Activated CD4-positive, alpha-beta memory T cell treated with anti-CD3 and anti-CD28 coated beads, Interleukin-2, amount 10 ng/mL, durations not matched to agents 7 days and 5 days (primary cell): ENCODE measurements at places on chromosomes 6 and 20.

DNA sequence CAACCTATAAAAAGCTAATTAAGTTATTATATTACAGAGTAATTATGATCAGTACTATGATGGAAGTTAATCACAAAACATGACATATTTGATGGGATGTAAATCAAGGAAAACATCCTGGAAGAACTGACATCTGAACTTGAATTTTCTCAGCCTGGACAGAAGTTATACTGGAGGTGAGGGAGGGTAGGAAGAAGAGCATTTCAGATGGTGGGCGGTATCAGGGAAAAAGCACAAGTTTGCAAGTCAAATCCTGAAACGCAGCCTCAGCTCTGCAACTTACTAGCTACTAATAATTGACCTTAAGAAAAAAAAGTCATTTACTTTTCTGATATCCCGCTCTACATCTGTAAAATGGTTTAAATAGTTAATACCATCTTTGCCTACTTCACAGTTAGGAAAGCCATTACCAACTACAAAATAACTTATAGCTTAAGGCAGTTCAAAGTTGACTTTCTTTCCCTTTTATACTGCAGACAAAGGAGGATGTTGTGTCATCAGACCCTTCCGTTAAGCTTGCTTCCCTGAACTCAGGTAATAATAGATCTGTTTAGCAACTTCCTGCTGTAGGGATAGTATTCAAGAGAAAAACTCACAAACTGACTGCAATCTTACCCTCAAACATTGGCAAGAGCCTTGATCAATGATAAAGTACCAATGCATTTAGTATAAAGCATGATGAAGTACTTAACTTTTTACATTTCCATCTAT, 21.0 kb downstream of the NOL7 start:
- DNase-seq, result no peak

DNA sequence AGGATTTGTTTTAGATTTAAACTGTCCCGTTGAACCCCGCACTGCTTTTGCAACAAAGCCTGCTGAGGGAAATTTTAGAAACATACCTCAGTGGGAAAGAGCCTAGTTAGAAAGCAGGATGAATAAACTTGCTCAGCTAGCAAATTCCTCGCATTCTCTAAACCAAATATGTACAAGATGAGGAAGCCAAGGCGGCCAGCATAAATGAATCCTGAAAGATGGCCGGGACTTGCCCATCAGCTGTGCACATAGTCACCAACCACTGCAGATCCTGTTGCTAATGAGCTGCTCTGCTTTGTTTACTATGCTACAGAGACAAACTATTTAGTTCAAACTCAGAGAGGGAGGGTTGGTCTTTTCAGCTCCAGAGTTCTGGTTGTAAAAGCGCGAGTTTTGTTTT, 49.0 kb downstream of the TMEM170B start:
- no peak for DNase-seq

- no peak for DNase-seq
Observed at GRCh38 chr6:158270389-158271127, 41.7 kb upstream of the TULP4 start.

DNA sequence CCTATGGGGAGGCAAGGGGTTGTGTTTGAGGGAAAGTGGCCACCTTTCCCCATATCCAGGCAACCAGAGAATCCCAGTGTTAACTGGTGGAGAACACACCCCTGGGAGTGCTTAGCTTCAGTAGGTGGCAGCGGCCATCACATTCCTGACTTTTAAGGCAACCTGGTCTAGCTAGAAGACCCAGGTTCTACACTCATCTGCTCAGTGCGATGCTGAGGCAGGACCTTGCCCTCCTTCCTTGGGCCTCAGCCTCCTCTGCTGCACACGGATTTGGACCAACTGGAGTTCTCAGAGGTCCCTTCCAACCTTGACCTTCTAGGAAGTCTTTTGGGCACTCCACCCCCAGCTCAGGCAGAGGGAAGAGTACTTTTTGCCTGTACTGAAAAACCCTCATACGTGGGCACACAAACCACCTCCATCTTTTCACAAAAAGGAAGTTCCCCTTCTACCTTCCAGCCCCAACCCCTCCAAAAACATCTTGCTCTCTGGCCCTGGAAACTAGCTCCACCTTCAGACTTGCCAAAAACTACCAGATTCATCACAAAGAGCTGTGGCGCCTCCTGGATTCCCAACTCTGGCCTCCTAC, 2.9 kb downstream of the CCND3 start:
- no peak for DNase-seq

DNA sequence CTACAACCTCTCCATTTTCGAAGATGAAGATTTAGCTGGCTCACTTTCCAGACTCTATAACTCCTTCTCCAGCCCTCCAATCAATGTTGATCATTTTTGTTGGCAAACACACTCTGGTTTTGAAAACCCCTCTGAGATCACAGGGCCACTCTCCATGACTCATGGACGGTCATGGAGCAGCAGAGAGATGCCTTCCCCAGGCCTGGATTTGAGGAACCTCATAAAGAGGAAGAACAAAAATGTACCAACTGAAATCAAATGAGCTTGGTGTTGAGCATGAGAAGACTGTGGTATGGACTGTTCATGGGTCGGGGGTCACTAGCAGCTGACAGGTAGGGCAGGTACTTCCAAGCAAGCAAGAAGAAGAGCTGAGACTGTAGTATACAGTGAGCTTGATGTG, 112.8 kb upstream of the INSM1 start:
- no peak for DNase-seq

DNA sequence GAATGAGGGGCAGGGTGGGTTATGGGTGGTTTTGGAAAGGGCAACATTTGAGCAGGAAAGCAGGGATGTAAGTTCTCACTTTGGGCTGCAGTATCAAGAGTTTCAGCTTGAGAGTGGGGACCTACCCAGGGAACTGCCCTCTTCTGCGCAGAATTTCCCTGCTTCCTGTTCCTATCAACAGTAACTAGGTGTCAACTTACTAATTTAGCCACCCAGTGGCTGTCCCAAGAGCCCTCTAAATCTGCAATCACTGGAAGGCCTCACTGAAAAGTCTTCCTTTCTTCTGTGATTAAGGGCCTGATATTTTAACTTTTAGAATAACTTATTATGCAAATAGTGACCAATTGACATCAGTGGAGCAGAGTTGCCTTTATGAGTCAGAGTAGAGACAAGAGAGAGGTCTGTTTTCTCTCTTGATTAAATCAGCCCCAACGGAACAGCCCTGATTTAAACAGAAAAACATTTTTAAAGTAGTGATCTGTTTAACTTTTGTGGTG, 118.2 kb upstream of the RIPOR2 start:
- DNase-seq, result no peak

DNA sequence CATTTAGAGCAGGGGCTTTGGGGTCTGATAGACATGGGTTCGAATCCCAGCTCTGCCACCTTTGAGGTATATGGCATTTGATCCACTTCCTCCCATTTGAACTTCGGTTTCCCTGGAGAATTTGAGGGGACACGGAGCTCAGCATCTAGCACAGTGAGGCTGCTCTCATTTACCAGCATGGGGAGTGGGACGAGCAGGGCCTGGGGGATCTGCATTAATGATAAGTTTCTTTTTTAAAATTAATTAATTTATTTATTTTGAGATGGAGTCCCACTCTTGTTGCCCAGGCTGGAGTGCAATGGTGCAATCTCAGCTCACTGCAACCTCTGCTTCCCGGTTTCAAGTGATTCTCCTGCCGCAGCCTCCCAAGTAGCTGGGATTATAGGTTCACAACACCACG, 52.6 kb downstream of the VSTM2L start:
- DNase-seq, result no peak

DNA sequence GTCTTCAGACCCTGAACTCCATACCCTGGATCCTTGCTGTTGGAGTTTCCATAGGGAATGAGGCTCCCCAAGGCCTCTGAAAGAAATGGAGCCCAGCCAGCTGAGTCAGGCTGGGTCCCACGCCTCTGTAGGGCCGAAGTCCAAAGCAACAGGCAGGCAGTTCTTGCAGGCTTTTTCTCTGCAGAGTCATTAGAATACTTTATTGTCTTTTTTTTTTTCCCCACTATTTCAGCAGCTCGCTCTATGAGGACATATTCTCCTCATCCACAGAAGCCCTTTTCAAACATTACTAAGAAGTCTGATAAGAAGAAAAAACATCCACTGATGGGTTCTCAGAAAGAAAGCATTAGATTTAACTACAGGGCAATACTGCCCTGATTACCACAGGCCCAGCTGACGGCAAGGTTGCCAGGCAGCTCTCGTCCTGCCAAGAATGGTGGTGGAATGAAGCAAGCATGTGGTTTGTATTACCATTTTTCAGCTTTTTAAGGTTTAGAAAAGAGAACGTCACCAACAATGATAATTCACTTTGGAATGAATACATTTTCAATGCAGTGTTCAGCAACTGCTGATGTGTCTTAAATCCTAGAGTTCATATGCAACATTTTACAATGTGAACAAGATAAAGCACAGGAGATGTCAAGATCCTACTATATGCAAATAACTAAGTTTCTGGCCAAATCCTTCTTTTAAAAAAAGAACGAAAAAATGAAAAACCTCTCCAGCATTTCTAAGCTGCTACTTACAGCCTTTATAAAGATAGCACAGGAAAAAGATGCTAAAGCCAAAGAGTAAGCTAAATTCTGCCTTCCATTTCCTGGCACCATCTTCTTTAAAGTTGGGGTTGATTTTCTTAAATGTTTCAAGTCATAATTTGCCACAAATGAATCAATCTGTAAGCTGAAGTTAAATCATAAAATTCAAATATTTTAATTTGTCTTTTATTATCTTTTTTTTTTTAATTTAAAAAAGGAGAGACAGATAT, 223.6 kb upstream of the CITED2 start:
- DNase-seq, result no peak

- no peak for DNase-seq
Observed at GRCh38 chr6:31829633-31830283, 2.2 kb downstream of the HSPA1B start.

DNA sequence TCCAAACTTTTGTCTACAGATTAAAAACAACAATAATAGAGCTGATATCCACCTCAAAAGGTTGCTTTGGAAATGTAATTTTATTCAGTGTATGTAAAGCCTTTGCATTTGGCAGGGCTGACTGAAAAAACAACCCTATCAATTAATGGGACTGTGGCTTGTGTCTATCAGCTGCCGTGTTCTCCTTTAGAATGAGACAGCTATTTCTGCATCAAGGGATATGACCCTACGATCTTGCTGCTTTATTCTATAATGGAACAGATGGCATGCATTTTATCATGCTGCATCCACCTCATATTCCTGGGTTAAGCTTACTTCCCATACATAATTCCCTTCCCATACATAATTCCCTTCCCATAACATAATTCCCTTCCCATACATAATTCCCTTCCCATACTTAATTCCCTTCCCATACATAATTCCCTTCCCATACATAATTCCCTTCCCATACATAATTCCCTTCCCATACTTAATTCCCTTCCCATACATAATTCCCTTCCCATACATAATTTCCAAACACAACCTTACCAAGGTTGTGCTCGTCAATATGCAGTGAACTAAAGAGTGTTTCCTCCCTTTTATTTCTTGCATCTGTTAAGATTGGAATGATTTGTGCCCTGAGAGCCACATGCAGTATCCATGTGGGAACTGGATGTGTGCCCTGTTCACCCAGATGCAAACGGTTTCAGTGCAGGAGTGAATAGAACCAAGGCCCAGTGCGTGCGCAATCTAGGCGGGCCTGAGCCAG, 26.8 kb downstream of the SERPINB6 start:
- no peak for DNase-seq

- DNase-seq, result no peak
Observed at GRCh38 chr20:16040742-16041141, 532.5 kb downstream of the KIF16B start.

DNA sequence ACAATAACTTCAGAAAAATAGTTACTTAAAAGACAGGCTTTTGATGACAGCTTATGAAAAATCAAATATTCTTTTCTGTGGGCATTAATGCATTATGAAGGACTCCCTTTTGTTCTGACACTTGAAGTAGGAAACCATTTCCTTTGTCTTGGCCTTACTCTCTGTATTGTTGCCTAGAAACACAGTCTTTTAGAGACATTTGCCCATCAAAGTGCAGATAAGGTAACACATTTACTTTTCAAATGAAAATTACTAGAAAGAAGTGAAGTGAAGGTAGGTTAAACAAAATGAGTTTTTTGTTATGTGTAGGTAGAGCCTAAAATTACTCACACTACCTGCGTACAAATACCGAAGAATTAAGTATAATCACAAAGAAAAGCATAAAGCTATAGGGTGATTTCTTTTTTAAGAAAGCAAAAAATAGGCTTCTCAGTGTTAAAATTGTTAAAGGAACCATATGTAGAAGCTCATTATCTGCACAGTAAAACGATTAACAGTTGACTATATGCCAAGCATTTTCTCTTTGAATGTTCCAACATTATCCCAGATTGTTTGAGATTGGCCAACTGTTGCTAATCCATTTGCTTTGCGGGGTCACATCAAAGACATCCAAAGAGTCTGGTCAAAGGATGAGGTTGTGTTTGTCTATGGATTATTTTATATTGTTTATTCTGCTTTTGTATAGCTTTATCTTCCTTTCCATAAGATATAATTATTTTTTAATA, 542.0 kb upstream of the RNF217 start:
- no peak for DNase-seq

DNA sequence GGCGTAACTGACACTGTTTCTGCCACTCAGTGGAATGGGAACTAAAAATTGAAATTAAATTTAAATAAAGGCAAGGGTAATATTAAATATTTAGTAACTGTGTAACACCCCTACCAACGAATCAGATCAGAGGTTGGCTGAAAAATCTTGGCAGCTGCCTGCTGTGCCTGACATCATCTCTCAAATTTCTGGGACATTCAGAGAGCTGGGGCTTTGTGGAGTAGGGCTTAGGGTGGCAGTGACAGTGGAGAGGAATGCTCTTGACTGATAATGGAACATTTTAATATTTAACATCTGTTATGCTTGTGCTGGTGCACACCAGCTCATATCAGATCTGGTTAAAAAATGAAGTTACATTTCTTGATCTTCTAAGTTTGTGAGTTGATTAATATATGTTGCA, 62.2 kb downstream of the RFPL4B start:
- no peak for DNase-seq

DNA sequence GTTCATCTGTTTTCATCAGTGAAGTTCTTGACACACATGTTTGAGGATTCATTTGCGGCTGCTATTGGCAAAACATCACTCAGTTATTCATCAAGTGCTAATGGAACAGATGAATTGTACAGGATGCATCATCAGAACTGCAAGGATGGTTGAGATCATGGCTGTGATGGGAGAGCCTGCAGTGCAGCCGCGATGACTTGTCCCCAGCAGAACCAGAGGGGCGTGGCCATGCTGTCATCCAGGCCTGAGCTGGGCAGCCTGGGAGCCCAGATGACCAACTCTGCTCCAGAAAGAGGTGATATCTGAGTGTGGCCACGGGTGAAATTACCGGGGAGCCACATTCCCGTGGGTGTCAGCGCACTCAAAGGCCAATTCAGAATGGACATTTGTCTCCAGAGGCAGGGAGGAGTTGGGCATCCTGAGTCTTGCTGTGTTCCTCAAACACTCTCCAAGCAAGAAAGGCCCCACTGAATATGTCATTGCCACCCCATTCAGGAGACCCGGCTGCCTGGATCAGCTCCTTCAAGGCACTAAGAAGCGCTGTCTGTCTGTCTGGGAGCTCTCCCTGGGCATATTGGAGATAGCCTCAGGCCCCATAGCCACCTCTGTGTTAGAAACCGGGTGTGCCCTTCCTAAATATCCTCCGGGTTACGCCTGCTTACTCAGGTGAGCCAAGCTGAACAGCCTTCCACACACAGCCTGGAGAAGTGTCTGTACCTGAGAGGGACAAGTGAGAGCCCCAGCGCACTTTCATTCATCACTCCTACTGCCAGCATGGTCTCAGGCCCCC, 66.7 kb downstream of the SYNDIG1 start:
- DNase-seq, result no peak

- no peak for DNase-seq
Observed at GRCh38 chr6:144123836-144124235, 26.5 kb upstream of the STX11 start.
